ENCODE measurements at places on chromosomes 11 and 22.

DNA sequence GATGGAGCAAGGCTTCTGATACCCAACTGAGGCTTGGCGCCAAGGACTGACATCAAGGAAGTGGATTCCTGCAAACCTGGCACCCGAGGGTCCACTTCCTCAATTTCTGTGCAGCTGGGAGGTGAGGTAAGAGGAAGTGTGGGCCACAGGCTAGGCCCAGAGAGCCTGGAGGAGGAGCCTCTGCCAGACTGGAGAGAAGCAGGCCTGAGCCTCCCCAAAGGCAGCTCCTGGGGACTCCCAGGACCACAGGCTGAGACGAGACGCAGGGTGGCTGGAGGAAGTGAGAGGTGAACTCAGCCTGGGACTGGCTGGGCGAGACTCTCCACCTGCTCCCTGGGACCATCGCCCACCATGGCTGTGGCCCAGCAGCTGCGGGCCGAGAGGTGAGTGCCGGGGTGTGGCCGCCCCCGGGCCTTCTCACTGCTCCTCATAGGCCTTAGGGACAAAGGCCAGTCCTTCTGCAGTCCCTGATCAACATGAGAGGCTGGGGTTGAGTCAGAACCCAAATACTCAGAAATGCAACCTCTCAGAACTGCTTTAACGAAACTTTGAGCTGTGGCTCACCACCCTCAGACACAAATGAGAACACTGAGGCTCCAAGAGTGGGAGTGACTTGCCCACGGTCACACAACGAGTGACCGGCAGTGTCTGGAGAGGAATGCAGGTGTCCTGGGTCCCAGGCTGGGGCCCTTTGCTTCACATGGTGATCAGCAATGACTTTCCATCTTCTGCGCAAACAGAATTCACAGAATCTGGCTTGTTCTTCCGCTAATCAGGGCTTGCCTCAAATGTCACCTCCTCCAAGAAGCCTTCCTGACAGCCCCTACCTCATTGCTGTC is at the start of gene NCF4:
Gene NCF4 (plus strand): TSS at position 186 of the 839 bp plus-strand sequence. CDS start 166 bp downstream, at position 352.
- DNase-seq: no peak

- DNase-seq: no peak
Observed at GRCh38 chr11:17921659-17922415, 91.0 kb downstream of the SERGEF start.

DNA sequence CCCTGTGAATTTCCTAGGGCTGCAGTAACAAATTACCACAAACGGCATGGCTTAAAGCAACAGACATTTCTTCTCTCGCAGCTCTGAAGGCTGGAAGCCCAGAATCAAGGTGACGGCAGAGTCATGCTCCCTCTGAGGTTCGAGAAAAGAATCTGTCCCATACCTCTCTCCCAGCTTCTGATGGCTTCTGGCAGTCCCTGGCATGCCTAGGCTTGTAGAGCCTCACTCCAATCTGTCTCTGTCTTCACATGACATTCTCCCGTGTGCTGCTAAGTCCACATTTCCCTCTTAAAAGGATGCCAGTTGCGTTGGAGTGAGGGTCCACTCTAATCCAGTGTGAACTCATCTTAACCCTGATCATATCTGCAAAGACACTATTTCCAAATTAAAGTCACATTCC is 116.2 kb downstream of the NECTIN1 start:
- no peak for DNase-seq

- no peak for DNase-seq
Observed at GRCh38 chr11:66800720-66801428, 42.4 kb upstream of the RCE1 start.

GRCh38 chr11:3096909-3097530 is 39.8 kb upstream of the CARS1 start:
- no peak for DNase-seq

DNA sequence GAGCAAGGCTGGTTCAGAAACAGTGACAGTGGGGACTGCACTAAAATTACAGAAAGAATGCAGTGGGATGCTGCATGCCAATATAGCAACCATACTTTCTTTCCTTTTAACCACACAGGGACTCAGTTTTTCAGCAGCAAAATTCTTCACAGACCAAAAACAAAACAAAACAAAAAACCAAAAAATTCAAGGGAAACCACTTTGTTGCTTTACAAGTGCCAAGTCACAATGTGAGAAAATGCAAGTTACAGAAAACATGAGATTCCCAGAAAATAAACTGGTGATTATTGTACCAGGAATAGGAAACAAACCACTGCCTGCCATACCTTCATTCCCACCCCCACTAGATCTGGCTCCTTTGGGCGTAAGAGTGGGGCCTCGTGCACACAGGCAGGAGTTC is 52.6 kb downstream of the TENM4 start:
- no peak for DNase-seq

GRCh38 chr11:101474666-101475065 is 109.1 kb downstream of the TRPC6 start:
- no peak for DNase-seq

GRCh38 chr11:114219559-114220349 is 76.4 kb upstream of the NNMT start:
- DNase-seq: peak; percentile 39

DNA sequence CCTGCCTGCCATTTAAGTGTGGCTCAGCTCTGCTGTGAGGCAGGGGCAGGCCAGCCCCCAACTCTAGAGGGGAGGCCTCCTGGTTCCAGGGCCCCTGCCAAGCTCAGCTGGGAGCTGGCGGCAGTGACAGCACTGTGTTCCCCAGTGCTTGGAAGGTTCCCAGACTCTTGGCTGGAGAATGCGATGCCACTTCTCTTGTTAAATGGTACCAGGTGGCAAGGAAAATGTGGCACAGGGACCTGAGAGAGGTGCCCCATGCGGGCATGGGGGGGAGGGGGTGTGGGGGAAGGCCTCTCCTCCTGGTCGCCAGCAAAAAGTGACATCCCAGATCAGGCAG is 8.4 kb upstream of the TNFRSF13C start:
- DNase-seq: no peak

- DNase-seq: no peak
Observed at GRCh38 chr11:28619846-28620540, 511.8 kb downstream of the METTL15 start.

GRCh38 chr11:91433284-91434010 is 791.2 kb upstream of the FAT3 start:
- no peak for DNase-seq

GRCh38 chr11:35144136-35144741 is 5.3 kb downstream of the CD44 start:
- DNase-seq: no peak

DNA sequence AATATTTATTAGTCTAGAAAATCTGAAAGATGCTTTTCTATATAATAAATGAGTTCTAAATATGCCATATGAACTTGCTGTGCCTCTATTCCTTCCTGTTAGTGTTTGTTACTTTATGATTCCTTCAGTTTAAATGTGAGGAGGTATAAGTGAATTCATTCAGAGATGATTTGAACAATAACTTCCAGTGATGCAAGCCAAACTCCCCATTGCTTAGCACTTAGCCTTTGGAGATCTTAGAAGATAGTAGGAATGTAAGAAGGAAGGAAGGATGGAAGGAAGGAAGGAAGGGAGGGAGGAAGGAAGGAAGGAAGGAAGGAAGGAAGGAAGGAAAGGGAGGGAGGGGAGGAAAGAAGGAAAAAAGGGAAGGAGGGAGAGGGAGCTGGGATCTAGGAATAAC is 25.1 kb downstream of the MMP13 start:
- DNase-seq: no peak

GRCh38 chr22:44941207-44941606 is 68.6 kb downstream of the PHF21B start:
- DNase-seq: no peak

DNA sequence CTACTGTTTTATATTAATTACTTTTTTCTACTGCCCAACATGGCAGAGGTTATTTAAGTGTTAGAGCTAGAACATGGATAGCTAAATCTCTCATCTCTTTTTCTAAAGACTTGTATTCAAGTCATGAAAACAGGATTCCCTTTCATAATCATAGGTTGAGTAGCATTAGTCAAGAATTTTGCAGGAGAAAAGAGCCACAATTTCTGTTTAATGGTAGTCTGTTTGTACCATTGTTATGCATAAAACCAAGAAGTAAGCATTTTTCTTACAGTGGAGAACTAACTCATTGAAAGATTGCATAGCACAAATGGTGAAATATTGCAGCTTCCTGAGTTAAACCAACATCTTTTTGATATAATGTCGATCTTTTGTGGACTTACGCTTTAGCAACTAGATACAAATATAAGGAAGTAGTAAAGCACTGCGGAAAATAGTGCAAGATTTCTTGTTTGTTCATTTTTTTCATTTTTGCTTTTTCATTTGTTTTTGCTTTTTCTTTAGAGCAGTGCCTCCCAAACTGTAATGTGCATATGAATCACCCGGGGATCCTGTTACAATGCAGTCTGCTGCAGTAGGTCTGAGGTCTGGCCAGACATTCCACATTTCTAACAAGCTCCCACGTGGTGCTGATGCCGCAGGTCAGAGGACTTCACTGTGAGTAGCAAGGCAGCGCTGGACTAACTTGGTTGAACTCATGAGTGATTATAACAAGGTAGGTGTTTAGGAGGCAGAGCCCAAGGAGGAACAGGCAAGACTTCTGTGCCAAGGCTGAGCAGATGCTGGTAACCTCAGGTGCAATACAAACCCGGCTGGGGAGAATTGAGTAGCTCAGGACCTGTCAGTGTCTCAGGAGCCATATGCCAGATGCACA is 4.6 kb downstream of the ETS1 start:
- peak; percentile 88 for DNase-seq

DNA sequence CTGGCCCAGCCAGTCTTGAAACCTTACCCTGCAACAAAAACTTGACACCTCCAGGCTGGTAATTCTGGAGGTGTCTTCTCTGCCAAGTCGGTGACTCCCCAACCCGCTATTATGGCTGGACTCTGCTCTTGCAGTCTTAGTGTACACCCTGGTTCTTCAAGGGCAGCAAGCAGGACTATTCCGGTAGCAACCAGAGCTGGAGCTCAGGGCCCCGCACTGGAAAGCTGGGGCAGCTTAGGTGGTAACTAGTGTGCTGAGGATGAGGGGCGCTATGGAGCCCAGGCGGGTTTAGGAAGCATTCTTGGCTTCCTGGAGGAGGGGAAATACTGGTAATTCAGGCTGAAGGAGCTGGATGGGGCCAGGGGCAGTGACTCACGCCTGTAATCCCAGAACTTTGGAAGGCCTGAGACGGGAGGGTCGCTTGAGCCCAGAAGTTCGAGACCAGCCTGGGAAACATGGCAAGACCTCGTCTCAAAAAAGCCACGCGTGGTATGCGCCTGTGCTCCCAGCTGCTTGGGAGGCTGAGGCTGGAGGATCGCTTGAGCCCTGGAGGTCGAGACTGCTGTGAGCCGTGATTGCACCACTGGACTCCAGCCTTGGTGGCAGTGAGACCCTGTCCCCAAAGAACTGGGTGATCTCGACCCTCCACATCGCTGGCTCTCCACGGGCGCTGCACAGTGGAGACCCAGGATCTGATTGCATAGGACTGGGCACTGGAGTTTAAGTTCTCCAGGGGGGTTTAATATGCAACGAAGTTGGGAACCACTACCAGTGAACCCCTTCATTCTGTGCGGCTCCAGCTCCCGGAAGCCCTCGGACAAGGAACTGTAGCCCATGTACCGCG is 10.6 kb upstream of the AIFM3 start:
- no peak for DNase-seq

DNA sequence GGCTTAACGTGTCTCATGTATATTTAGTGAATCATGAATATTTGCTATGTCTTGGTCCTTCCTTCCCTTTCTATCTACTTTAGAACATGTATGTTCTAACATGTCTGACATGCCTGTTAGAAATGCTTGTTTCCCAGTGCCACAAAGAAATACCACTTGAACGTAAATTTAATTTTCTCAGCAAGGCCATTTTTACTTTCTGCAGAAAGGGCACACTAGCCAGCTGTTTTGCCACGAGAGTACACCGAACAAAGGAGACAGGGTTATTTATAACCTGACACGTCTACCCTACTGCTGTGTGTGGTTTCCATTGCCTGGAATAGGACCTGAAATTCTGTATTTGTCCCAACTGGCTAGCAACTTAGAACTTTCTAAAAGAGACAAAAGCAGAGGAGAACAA is 7.4 kb upstream of the ZBTB44 start:
- no peak for DNase-seq

- DNase-seq: no peak
Observed at GRCh38 chr11:132072858-132073211, 702.4 kb downstream of the NTM start.
